Foreskin melanocyte (primary cell): ENCODE measurements at places on chromosomes 4 and X.

DNA sequence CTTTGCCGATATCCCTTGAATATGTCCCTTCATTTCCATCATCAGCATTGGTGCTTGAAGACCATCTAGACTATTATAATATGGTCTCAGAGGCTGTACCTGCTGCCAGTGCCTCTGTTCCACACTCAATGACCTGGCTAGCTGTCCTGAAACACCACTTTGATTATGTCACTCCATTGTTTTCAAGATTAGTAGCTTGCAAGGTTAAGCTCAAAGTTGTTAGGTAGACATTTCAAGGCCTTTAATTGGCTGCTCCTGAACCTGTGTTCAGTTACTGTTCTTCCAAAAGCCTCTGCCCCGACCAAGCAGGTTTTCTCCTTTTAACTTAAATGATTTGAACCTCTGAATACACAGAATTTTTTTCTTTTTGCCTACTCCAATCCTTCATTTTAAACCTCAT, 52.9 kb downstream of the C4orf33 start:
- no peak for DNase-seq

GRCh38 chr4:13836946-13837912, 209.7 kb upstream of the BOD1L1 start:
- DNase-seq: no peak

GRCh38 chrX:126338916-126339315, 172.8 kb upstream of the DCAF12L2 start:
- DNase-seq: no peak

DNA sequence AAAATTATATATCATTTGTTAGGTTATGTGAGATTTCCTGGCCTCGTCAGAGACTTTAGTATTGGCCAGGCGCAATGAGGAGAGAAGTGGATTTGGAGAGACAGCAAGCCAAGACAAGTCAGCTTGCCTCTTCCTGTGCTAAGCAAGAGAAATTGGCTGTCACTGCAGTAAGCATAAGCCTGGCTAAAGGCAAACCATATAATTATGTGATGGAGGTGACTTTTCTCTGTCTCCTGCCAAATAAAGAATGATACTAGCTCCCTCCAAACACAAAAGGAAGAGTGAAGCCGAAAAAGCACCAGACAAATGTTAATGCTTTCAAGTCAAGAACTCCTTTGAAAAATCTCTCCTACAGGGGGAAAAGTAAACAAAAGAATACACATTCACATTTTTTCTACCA, 2246.0 kb downstream of the ARAP2 start:
- no peak for DNase-seq

DNA sequence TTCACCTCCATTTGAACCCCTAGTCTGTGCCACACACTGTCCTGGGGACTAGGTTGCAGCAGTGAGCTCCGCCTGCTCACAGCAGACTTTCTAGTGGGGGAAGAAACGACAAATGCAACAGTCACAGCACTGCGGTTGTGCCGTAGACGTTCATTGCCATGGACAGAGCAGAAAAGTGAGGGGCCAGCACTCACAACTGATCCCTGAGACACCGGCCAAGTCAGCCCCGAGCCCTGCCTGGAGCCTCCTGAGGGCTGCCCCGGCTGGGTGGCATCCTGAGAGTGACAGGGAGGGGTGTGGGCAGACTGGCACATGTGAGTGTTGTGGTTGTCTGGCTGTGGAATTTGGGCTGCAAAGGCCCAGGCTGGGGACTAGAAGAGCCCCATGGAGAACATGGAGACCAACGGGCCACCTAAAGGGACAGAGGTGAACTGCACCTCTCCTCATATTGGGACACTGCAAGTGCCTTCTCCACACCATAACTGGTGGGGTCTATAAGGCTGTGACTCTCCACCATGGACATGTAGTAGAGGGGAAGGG, 4.6 kb downstream of the DUSP9 start:
- no peak for DNase-seq

- DNase-seq: no peak
These were observed 799.6 kb upstream of the DIAPH2 start for GRCh38 chrX:95885074-95885473.

- no peak for DNase-seq
These were observed 29.0 kb downstream of the RNF4 start for GRCh38 chr4:2497931-2498330.

- no peak for DNase-seq
These were observed 294.1 kb downstream of the ARHGAP24 start for GRCh38 chr4:85769009-85769408.
